Stimulated activated CD4-positive, alpha-beta T cell treated with anti-CD3 and anti-CD28 coated beads, Interleukin-4, amount 100 ng/mL, for 4 hours (primary cell): ENCODE measurements at places on chromosomes 7 and 10.

DNA sequence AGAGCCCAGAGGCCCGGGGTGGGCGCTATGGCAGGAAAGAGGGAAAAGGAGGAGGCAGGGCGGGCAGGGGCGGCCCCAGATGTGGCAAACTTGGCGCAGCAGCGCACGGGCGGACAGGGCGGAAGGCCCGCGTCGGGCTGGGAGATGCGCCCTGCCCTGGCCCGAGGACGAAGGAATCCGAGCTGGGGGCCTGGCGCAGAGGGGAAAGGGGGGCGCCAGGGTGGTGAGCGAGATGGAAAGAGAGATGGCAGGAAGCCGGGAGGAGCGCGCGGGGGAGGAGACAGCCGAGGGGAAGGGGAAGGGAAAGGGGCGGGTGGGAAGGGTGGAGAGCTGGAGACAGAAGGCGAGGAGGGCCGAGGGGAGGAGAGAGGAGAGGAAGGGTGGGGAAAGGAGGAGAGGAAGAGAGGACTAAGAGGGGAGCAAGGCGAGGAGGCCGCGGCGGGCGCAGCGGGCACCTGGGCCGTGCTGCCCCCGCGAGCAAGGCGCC is at the start of gene MARVELD1:
Gene MARVELD1 (plus strand): TSS at position 392 of the 487 bp plus-strand sequence. CDS start 147 bp downstream, outside the sequence.
- no peak for DNase-seq

DNA sequence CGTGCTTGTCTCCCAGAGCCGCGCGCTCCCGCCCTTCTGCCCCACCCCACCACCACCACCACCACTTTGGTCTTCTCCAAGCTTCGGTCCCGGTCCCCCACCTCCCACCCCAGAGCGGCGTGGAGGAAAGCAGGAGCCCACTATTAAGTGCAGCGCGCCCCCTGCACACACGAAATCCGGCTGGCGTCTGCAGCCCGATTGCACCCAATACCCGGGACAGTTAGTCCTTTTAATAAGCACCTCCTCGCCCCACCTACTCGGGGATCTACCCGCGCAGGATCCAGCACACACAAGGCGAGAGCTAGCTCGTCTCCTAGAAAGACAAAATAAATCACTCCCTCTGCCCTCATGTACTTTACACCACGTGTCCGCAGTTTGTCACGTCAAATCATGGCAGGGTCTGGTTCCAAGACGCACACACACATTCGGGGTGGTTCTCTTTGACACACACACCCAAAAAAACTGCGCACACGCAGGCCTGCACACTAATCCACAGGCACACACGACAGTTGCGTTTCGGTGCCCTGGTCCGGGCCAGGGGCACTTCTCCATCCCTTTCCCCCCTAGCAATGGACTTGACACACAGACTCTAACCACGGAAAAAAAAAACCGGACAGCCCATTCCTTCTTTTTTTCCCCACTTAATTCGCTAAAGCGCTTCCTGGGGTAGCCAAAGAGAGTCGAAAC is 1.6 kb downstream of the SFMBT2 start:
- DNase-seq = peak; percentile 63

DNA sequence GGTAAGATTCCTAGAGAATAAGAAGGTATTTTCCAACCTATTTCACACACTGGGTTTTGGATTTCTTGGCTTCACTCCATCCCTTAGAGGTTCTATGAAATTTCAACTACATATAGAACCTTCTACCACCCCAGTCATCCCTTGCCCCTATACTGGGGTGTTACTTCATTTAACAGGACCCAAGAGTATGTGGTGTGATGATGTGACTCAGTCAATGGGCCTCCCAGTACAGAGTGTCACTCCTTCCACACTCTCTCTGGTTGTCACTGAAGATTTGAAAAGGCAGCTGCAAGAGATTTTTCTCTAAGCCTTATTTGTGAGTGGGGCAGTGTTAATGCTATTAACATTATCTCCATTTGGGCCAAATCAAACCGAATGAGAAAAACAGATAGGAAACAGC is 33.5 kb downstream of the FGFBP3 start:
- DNase-seq = no peak

DNA sequence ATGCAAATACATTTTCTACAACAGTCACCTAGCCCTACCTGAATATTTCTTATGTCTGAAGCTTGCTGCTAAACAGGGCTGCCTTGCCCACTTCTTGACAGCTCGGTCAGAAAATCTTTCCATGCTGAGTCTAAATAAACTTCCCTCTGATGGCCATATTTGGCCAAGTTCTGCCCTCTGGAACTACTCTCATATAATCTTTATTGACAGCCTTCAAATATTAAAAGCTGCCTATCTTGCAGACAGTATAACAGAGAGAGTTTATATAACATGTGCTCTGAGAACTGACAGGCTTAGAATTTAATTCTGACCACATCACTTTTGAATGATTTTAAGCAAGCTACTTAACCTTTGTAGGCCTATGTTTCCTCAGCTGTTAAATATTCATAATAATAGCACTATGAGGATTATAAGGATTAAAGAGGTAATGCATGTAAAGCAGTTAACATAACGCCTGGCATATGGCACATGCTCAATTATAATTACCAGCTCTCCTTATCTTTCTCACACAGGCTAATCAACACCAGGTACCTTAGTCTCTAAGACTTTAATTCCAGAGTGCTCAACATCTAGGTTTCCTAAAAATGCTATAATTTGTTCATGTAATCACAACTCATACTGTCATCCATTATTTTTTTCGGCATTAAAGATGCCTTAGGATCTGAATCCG is 334.1 kb downstream of the HPSE2 start:
- no peak for DNase-seq

- DNase-seq = no peak
Measured at GRCh38 chr7:48158404-48158803, 12.9 kb upstream of the ABCA13 start.

- DNase-seq = no peak
Measured at GRCh38 chr7:154584352-154585252, 418.3 kb downstream of the PAXIP1 start.

DNA sequence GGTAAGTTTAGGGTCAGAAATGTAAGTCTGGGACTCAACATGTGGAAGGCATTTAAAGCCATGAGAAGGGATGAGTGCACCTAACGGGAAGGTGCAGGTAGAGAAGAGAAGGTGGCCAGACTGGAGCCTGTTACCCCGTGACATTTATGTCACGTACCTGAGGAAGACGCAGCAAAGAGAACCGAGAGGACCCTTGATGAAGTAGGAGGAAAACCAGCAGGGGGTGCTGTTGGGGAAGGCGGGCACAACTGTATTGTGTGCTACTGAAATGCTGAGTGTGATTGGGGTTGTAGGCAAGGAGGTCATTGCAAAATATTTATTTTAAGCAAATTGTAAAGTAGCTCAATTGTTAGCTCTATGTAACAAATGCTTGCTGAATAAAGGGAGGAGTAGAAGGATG is 338.2 kb upstream of the PRKCQ start:
- peak; percentile 64 for DNase-seq

DNA sequence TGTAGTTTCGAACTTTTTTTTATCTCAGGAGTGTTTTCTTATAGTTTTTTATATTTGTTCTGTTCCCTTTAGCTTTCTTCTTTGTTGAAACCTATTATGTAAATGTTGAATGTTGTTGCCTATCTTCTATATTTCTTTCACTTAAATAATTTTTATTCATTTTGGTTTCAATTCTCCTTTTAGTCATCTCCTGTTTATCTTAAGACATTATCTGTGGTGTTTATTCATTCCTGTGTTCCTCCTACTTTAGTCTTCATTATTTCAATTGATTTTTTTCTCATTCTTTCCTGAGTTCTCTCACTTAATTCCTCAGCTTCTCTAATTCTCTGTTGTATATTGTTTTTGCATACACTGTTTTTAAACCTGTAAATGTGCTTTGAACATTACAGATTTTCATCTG is 64.1 kb downstream of the XPNPEP1 start:
- no peak for DNase-seq

DNA sequence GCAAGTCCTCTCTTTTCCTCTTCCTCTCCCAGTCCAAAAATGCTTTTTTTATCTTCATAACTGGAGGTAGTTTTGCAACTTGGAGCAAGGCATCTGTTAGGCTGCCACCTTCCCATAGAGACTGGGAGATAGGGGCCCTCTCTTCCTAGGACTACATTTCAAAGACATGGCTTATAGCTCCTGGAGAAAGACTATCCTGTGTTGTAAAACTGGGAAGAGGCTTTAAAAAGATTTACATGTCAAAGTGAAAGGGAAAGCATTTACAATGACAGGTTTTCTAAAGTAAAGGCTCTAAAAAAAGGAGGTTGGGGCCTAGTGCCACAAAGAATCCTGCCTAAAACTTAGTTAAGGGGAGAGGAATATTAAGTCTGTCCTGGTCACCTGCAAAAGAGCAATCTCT is 82.2 kb upstream of the SEMA3E start:
- DNase-seq = no peak

- no peak for DNase-seq
Measured at GRCh38 chr10:69747179-69747578, 54.5 kb upstream of the COL13A1 start.

DNA sequence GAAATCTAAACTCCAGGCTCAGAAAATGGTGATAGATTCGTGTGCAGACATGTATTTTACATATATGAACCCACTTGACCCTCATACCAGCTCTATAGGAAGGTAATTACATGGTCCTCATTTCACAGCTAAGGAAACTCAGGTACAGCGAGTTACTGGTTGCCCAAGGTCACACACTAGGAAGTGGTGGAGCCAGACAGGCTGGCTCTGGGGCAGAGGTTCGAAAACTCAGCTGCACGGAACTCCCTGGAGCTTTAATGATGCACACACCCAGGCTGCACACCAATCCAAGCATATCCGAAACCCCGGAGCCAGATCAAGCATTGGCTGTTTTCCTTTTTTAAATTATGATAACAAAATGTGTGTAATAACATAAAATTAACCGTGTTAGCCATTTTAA is 172.4 kb downstream of the COBL start:
- DNase-seq = no peak

DNA sequence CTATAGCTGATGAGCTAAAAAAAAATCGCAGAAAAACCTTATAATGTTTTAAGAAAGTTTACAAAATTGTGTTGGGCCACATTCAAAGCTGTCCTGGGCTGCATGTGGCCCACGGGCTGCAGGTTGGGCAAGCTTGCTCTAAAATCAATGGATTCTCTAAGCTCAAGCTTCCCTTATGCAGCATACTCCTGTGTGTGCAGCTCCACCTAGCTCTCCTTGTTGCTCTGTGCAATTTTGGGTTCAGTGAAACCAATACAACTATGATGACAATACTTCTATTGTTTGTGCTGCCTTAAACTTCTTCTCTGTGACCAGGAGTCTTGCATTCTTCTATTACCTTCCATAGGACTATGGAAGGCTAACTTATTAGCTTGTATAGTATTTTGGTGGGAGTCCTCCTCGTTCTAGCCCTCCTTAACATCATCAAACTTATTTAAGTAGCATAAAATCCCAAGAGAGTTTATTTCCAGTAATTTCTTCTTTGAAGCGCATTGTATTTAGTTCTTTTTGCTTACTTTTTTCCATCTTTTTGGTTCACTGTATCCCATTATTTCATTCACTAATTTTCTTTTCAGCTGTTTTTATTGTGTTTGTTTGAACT is 170.9 kb upstream of the SMIM30 start:
- no peak for DNase-seq

DNA sequence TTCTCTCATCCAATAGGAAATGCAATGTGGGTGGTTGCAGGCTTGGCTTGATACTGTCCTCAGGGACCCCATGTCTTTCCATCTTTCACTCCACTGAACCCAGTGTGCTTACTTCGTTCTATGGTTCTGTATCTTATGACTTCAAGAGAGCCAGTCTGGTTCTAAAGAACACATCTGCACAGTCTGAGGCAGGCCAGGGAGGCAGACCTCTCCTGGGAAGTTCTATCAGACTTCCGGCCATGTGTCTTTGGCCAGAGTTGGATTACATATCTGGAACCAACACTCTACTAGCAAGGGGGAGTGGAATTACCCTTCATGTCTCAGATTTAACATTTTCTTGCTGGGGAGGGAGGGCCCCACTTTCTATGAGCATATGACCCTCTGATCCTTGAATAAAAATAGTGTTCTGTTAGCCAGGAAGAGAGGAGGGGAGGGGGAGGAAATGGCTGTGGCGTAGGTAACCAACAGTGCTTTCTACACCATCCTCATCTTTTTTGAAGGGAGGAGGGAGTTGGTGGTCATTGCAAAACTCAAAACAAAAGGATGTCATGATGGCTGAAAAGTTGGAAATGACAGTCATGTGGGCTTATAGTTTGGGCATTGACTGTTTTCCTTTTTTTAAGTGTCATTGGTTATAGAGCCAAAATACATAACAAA is 370.2 kb downstream of the GATA3 start:
- DNase-seq = no peak

DNA sequence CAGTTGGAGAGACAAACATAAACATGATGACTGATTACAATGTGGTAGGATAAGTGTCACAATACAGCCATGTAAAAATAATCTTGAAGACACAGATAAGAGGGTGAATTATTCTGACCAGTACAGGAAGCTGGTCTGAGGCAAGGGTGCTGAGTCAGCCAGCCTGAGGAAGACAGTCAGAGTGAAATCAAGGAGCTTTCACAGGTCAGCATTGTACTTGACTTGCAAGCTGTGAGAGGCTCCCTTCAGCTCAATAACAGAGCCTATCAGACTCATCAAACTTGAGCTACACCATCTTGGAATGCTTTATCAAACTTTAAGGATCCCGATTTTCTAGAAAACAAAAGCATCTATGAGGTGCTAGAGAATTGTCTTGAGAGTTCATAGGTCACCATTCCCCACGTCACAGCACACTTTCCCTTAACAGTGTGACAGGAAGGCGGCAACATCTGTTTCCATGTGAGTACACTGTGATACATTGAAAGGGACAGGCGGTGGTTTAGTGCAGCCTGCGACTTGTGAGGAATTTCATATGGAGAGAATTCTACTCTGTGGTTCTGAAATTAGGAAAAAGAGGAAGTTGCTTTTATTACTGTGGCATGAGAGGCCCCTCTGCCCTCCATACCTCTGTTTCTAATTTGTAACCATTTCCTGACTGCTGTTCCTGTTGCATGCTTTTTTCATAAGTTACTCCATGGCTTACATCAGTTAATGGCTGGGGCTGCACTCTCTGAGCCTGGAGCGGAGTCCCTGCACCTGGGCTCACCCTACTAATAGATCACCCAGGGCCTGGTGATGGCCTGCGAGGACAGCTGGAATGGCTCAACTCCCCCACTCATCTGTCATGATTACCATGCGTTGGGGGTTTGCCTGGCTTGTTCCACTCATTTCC is 417.1 kb downstream of the SUGCT start:
- no peak for DNase-seq

DNA sequence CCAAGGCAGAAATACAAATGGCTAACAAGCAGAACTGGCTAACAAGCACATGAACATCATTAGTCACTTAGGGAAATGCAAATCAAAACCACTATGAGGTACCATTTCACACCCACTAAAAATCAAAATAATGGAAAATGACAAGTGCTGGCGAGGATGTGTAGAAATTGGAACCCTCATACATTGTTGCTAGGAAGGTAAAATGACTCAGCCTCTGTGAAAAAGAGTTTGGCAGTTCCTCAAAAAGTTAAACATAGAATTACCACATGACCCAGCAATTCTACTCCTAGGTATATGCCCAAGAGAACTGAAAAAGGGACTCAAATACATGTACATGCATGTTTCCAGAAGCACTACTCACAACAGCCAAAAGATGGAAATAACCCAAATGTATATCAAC is 52.8 kb upstream of the ANAPC16 start:
- no peak for DNase-seq
